Left colon (tissue), 2 donors: ENCODE measurements at places on chromosomes 5 and 9. TPM values are rescaled to one million over a fixed set of nuclear protein-coding genes. Genes with fewer than 3 reads are reported as not detected.

BTNL3 gene
- total RNA-seq: 20.5 TPM

DNA sequence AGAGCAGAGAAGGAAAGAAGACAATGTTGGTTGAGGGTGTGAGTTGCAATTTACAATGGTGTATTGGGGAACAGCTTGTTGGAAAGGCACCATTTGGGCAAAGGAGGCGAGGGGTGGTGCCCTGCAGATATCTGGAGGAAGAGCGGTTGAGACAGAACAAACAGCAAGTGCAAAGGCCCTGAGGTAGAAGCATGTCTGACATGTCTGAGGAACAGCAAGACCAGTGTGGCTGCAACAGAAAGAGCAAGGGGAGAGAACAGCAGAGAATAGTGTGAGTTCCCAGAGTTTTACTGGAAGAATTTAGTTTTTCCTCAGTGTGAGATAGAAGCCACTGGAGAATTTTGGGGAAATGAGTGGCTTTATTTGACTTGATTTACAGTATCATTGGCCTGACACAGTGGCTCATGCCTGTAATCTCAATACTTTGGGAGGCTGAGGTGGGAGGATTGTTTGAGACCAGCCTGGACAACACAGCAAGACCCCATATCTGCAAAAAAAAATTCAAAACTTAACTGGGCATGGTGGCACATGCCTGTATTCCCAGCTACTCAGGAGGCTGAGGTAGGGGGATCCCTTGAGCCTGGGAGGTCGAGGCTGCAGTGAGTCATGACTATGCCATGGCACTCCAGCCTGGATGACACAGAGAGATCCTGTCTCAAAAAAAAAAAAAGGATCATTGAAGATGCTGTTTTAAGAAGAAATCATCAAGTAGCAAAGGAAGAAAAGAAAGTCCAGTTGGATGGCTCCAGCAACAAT lies 13.6 kb downstream of the CMBL start:
- no peak for DNase-seq

S1PR3 gene
- total RNA-seq: 1.7 TPM

DNA sequence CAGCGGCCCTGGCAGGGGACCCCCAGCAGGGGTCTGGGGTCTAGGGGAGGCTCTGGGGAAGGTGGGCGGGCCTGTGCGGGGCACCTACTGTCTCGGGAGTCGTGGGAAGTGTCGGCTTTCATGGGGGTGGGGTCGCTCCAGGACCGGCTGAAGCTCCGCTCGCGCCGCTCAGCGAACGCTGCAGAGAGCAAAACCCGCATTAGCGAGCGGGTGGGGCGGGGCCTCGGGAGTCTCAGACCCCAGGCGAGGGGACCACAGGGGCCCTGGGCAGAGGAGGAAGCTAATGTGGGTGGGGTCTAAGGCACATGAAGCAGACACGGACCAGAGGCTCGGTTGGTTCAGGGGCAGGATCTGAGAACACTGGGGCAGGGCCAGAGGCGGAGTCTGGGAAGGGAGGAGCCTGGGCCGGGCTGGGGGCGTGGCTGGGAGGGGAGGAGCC lies 5.5 kb downstream of the NSMF start:
- peak; percentile 84 for DNase-seq

DNA sequence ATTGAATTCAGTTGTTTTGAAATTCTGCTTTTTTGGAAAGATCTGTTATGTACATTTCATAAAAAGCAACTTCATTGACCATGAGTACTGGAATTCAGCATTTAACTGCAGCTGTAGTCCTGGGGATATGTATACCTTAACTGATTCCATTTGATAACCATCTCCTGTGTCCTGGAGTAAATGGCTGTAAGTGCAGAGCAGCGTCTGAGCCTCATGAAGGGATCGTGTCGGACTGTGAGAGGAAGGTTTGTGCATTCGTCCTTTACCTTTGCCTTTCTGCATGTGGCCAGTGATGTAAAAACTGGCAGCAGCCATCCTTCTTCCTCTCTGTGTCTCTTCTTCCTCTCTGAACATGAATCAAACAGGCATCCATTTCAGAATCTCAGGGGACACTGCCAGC lies 287.2 kb downstream of the FANCC start:
- DNase-seq: no peak

GRCh38 chr5:53069626-53070025 lies 39.9 kb downstream of the MOCS2 start:
- DNase-seq: no peak

- DNase-seq: no peak
These were observed 5.9 kb downstream of the ATPSCKMT start for GRCh38 chr5:10243660-10244240.

HCN1 gene
- total RNA-seq: 0.06 TPM

DNA sequence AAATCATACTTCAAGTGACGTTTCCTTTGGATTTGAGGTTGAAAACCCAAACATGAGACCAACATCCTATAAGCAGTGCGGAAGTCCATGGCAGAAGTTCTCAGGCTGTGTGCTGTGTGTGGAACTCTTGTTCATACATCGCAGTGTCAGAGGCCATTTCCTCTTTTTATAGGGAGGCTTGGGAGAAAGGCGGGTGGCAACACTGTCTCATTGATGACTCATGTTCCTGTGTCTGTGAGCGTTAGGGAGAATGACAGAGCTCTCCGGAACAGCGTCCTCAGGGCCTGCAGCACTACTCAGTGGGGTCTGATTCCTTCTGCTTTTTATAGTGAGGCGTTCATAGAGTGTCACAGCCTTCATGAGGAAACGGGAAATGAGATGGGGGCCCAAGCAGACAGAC lies 98.8 kb upstream of the BASP1 start:
- peak; percentile 57 for DNase-seq

- no peak for DNase-seq
These were observed 41.3 kb downstream of the GARNL3 start for GRCh38 chr9:127305838-127306226.

- DNase-seq: peak; percentile 45
These were observed 8.0 kb downstream of the BRD3 start for GRCh38 chr9:134059661-134060395.

- no peak for DNase-seq
These were observed 806.9 kb upstream of the CDH9 start for GRCh38 chr5:27845248-27845647.

GRCh38 chr9:5478206-5478605 lies 27.9 kb downstream of the CD274 start:
- DNase-seq: no peak

GRCh38 chr9:89077519-89077918 lies 86.3 kb downstream of the S1PR3 start:
- DNase-seq: no peak

- DNase-seq: peak; percentile 20
These were observed 60.9 kb upstream of the UBAC1 start for GRCh38 chr9:136021872-136022681.

GRCh38 chr5:110150199-110150598 lies 460.5 kb downstream of the MAN2A1 start:
- no peak for DNase-seq

DNA sequence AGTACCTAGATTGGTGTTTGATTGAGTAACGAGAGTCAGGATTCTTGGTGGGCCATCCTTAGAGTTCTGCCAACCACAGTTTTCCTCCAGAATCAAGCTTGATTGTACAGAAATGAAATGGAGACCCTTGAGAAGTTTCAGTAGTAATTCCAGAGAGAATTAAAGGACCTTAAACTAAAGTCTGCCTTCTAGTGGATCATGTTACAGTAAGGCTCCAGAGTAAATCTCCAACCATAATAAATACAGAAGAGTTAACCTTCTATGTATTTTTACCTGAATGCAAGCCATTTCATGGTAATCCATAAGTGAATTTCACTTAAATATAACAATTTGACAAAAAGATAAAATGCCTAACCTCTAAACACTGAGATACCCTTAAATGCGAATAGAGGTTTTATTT lies 53.0 kb upstream of the CNTLN start:
- no peak for DNase-seq

- DNase-seq: no peak
These were observed 575.8 kb upstream of the ZNF462 start for GRCh38 chr9:106287091-106287631.

RPL37 gene
- 828 TPM for total RNA-seq

DNA sequence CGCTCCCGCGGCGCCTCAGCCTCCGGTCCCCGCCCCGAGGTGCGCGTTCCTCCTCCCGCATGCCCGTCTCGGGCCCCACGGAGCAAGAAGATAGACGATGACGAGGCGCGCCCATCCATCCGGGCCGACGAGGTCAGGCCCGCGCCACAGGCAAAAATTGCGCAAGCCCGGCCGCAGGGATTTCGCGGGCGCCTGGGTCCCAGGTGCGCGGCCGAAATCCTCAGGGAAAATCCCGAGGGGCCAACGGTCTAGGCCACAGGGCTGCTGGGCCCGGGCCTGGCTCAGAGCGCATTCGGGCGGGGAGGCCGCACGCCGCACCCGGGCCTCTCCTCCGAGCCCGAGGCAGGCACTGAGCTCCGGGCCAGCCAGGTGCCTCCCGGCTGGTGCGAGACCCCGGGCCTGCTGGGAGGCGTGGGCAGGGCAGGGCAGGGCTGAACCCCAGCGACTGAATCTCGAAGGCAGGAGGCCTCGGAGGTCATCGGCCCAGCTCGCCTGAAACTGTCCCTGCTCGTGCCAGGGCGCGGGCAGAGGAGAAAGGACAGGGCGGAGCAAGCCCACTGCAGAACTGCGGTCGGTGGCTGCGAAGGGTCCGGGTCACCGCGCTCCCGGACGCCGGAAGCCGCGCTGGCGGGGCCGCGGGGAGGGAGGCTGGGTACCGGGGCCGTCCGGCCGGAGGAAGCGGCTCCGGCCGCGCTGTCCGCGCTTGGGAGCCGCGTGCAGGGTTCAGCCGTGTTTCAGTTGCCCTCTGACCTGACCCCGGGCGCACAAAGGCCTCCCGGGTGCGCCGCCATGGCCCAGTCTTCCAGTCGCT lies 66.8 kb downstream of the FOXD1 start:
- DNase-seq: no peak

PTGER4 gene
- 56.7 TPM for total RNA-seq

FAM81B gene
- total RNA-seq: not detected

DNA sequence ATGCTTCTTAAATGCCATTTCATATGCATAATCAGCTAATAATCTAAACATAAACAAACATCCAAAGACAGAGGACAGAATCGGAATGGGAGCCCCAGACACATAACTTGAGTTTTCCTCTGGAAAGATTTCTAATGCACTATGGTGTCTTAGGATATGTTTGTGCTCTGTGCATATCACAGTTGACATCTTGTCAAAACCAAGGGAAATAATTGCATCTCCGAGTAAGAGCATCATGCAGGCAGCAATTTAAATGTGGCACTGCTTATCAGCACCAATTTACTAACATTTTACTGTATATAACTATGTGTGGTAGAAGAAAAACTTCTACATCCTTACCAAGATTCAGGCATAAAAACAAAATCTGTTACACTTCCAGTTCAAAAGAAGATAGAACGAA lies 217.9 kb downstream of the GLIS3 start:
- no peak for DNase-seq

- DNase-seq: no peak
These were observed 30.6 kb upstream of the TTC1 start for GRCh38 chr5:159978358-159978757.

DNA sequence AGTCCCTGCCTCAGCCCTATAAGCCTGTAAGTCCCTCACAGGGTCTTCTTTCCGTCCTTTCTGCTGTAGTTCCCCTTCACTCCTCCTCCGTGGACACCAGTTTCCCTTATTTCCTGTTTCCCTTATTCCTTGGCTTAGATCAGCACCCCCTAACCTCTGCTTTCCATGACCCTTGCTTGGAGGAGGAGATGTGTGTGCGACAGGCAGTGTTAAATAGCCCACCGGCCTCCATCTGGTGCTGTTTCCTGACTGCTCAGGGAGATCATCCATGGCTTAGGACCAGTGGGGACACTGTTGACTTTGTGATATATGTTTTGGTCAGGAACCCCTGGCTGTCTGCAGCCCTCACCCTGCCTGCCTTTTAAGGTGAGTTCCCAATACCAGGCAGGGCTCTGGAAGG lies 34.1 kb upstream of the PSD2 start:
- no peak for DNase-seq

- no peak for DNase-seq
These were observed 61.1 kb upstream of the SAP30L start for GRCh38 chr5:154384480-154385235.

DNA sequence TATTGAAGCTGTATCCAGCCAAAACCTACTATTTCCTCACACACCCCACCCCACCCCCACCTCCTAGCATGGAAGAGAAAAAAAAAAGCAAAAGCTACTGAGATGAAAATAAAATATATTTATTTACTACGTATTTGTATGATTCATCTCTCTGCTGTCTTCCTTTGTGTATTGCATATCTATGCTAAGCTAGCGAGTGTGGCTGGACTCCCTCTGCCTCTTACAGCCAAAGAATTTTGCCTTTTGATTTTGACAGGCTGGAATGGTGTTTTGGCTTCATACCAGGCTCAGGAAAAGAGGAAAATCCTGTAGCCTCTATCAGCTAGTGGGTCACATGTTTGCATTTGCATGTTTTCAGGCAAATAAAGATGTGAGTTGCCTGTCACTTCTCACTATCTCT lies 2.2 kb downstream of the ABLIM3 start:
- DNase-seq: no peak

- no peak for DNase-seq
These were observed 50.8 kb downstream of the ALDH7A1 start for GRCh38 chr5:126544087-126544740.

DNA sequence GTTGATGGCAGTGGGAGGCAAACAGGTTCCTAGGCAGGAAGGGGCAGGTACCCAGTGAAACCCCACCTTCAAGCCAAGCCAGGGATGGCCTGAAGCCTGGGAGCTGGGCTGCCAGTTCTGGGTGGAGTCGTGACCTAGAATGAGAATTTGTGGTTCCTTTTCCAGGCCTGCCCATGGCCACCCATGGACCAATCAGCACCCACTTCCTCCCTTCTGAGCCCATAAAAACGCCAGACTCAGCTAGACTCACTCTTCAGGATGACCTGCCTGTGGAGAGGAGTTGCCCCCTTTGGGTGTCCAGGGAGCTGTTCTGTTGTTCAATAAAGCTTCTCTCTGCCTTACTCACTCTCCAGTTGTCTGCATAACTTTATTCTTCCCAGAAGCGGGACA lies 144.0 kb upstream of the MRPS30 start:
- DNase-seq: no peak

DNA sequence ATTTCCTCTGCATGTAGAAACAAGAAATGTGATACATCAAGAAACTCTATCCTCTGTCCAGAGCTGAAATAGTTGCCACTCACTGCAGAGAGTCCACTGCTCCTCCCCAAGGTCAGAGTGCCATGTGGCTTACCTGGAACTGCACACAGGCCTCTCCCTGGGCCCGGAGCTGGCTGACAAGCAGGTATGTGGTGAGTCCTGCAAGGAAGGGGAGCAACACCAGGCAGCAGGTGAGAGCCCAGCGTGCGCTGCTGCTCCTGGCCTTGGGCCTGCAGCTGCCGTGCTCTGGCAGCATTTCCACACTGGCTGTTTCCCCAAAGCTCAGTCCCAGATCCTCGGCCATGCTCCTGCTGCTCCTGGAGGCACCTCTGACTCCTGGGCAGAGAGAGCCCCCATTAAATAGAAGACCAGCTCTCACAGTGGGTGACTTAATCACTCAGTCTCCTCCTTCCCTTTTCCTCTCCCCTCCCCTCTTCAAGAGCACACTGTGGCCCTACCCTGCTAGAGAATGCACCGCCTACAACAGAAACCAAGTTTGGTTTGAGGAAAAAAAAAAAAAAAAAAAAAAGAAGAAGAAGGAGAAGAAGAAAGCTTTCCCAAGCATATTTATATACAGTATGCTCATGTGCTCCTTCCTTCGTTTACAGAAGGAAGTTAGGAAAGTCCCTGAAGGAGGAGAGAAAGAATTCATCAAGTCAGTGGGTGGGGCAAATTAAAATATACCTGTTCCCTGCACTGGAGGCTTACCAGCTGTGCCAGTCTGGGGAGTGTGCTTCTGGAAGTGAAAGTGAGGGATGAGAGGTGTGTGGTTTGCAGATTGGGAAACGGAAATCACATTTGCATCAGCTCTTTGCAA lies at the start of gene TNFSF15:
TSS of gene TNFSF15 (minus strand) at position 370 of the 856 bp plus-strand sequence. CDS start at position 343, 27 bp downstream.
- peak; percentile 73 for DNase-seq
